ENCODE measurements at places on chromosomes 12 and 14.

DNA sequence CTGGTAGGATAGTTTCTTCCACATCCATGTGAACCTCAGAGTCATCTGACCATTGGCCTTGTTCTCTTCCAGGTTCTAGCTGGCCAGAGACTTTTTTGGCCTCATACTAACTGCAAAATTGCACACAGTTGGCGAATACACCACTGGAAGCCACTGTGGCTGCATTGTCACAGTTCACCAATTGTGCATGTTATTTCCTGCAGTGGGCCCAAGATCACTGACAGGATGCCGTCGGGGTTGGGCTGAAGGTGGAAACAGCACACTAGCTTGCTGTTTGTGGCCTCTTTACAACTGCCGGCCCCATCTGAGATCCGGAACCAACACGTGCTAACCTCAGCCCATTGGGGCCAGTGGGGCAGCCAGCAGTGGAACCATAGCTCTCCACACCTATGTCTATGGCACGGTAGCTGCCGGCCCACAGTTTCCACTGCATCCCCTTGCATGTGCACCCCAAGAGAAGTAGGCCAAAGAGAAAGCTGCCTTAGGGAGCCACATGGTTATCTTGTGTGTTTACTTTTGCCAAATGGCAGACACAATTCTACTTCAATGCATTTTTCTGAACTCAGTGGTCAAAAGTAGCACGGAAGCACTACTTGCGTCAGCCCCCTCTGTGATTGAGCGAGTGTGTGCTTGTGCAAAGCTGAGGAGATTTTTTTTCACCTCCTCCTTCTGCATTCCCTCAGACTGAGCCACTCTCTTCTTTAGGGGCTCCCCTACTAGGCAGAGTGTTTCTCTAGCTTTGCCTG is 464.0 kb downstream of the RAD51B start:
- DNase-seq, result no peak

GRCh38 chr12:55816881-55817344 is 611 bp downstream of the SARNP start:
- no peak for DNase-seq

DNA sequence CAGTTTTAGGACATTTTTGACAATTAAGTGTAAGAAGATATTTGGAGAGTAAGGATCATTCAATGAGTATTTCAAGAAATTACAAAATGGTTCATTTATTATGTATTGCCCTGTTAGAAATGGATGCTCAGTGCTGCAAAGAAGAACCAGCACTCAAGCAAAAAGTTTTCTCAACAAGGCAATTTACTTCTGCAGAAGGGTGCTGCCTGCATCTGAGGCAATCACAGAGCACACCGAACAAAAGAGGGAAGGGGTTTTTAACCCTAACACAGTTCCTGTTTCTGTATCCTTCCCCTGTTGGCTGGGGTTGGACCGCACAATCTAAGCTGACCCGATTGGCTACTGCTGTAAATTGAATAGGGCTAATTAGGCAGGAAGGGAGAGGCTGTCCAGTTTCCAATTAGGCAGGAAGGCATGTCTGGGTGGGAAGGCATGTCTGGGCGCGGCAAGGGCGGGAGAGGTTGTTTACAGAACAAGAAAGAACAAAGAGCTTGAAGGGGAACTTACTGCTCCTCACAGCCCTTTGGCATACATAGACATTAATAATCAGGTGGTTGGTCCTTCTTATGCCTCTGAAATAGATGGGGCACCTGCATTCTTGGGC is 41.4 kb downstream of the SPTSSA start:
- DNase-seq, result no peak

- no peak for DNase-seq
Measured at GRCh38 chr12:118402251-118402650, 25.9 kb downstream of the SUDS3 start.

- no peak for DNase-seq
Measured at GRCh38 chr14:72774894-72775620, 118.8 kb downstream of the DPF3 start.

DNA sequence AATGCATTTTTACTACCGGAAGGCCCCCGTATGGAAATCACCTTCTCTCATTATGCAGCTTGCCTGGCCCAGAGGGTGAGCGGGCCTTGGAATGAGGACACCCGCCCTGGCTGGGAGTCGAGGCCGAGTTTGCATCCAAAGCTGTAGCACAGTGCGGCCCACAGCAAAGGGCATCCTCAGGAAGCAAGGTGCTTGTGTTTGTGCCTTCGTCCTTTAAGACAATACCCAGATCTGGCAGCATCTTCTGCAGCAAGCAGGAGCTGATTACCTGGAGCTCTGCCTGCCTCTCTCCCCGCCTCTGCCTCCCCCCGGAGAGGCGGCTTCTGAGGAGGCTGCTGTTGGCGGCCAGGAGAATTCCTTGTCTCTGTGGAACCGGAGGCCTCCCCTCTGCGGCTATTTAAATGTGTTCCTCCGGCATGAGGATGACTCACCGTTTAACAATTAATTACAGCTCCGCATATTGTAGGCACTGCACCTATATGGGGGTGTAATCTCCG is 145.3 kb downstream of the CACNA1C start:
- peak; percentile 54 for DNase-seq

DNA sequence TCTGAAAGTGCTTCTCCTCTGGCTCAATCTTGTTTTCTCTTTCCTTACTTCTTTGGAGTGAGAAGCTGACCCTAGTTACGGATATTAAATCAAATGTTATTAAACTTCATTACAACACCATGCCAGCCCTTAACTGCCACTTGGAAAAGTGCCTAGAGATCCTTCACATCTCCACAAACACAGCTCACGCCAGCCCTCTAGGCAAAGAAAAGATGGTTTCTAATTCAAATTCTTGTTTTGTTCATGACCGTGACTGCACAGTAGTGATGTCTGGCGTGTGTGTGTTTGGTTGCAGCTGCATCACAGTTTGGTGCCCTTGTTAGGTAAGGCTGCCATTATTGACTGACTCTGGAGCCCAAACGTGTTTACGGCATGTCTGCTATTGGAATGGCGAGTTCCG is 113.0 kb downstream of the BEGAIN start:
- no peak for DNase-seq

GRCh38 chr12:94078138-94078723 is 70.1 kb upstream of the PLXNC1 start:
- DNase-seq, result no peak

GRCh38 chr12:40224439-40225291 is at the start of gene LRRK2:
TSS of gene LRRK2 (plus strand) at chr12:40224997. CDS start at chr12:40225132, 135 bp downstream.
- no peak for DNase-seq

DNA sequence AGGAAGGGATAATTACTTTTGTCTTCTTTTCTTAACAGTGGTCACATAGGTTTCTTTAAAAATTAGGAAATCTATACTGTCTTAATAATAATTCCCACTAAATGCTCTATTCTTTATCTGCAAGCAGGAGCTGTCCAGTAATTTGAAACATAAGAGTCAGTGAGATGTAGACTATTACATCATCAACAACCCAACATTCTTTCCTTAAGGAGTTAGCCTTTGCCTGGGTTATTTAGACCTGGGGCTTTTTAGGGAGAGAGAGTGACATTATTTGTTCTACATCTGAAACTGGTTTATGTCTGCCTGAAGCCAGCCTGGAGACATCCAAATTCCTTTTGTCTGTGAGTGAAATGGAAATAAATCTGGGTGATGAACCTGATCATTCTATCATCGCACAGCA is 294.4 kb downstream of the TMTC2 start:
- DNase-seq, result no peak

DNA sequence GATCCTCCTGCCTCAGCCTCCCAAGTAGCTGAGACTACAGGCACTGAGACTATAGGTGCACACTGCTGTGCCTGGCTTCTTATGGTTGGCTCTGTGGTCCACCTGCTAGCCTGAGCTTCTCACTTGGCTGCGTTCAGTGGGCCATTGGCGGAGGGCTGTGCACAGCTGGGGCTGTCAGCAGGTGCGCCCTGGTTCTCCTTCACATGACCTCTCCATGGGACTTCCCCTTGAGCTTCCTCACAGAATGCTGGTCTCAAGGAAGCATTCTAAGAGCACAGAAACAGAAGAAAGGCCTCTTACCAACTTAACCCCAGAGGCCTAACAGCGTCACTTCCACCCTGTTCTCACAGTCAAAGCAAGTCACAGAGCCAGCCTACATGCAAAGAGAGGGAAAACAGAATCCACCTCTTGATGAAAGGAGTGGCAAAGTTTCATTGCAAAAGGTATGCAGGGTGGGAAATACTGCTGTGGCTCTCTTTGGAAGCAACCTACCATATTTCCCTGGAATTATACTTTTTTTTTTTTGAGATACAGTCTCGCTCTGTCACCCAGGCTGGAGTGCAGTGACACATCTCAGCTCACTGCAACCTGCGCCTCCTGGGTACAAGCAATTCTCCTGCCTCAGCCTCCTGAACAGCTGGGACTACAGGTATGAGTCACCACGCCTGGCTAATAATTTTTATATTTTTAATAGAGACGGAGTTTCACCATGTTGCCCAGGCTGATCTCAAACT is 9.3 kb downstream of the RILPL2 start:
- no peak for DNase-seq

- DNase-seq, result no peak
Measured at GRCh38 chr14:75011356-75011994, 8.8 kb downstream of the EIF2B2 start.

DNA sequence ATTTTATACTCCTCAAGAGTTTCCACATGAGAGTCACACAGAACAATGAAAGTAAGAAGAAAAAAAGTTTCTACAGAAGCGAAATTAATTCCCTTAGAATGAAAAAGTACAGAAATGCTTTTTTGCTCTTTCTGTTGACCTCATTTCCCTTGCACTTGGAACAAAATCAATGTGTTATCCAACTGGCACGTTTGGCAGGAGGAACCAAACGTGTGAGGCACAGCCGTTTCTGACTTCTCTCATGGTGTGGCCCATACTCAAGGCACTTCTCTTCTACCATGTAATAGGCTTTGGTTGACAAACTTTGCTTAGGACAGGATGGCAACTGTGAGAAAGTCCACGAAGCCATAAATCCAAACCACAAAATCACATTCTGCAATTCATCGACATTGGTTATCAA is 297.0 kb downstream of the FUT8 start:
- no peak for DNase-seq

DNA sequence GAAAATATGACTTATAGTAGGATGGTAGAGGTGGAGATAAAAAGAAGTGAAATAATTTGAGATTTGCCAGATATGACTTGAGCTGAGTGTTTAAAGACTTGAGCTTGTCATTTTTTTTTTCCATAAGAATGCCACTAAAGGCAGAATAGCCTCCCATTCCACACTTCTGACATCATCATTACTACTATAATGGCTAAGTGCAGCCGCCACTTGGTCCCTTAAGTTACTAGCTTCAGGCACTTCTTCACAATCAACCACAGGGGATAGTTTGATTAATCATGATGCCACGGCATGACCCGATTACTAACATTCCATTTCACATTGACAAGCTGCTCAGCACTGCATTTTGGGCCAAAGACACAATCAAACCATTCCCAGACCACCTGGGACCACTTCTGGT is 127.9 kb downstream of the EFCAB11 start:
- no peak for DNase-seq

- DNase-seq, result peak; percentile 38
Measured at GRCh38 chr12:10968765-10969456, 17.8 kb downstream of the TAS2R50 start.

GRCh38 chr14:83217492-83217891 is 1683.8 kb upstream of the SEL1L start:
- no peak for DNase-seq

DNA sequence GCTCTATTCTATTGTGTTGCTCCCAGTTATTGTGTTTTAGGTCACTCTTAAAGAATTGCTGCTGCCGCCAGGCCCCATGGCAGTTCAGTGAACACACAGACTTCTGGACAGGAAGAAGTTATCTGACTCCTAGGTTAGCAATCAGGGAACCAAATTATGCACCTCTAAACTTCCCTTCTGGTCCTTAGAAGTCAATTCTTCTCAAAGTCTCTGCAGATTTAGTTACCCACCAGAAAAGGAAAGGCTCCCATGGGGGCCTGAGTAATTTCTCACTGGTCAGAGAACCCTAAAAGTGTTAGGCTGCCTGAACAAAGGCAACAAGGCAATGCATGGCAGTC is 10.0 kb downstream of the EMP1 start:
- DNase-seq, result peak; percentile 94

DNA sequence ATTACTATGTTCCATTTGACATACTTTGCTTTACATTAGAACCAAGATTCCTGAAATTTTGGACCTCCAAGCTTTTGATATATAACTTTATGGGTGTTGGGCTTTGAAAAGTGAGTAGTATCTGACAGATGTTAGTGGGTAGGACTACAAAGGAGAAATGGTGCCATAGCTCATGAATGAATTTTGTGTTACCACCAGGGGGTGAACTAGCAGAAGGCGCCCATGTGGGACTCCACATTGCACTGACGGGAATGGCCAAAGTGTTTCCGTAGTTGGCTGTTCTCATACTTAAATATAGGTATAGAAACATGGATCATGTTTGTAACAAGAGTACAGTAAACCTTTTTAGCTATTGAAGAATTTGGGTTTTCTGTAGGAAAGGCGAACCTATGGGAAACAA is 337.5 kb downstream of the FLRT2 start:
- DNase-seq, result no peak

- no peak for DNase-seq
Measured at GRCh38 chr12:130704606-130705005, 11.5 kb downstream of the RIMBP2 start.

DNA sequence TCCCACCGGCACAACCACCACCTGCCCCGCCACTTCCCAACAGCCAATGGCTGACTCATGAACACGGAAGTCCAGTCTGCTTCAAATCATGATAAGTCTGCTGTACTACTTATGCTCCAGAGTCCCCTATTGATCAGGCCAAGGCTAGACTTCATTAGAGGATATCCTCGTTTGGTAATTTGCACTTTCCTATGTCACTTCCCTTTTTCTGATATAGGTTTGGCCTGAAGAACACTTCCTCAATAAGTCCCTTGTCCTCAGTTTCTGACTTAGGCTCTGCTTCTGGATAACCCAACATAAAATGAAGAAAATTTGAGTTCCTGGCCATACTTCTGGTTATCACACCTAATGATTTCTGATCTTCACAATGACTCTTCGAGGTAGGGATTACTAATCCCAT is 45.3 kb downstream of the IFNG-AS1 start:
- no peak for DNase-seq

Data from HFF-Myc (cell line).